NT2/D1 (cell line): ENCODE measurements at places on chromosomes 16 and 17.

- DNase-seq = no peak
Measured at GRCh38 chr16:64083428-64084129, 1038.3 kb downstream of the CDH11 start.

DNA sequence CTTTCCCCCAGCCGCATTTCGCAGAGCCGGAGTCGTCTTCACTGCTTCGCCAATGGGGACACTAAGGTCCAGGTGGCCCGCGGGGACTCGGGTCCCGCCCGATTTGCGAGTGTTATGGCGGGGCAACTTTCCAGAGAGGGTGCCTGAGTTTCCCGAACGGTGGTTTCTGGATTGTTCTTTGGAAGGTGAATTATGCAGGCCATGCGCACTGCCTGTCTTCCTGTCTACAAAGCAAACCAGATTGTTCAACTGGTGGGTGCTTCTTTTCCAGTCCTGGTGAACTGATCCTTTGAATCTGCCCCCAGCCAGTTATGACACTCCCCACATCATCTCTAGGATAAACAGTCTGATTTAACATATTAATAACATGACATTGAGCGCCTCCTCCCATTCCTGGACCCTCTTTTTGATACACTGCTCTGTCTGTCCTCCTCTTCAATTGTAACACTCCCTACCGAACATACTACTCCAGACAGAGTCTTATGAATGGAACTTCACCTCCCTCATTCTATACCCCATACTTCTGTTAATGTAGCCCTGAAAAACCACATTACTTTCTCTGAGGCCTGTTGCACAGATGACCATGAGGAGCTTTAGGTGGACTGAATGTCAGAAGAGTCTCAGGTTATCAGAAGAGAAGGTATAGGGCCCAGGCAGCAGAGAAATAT is 159.0 kb downstream of the RAB11FIP4 start:
- DNase-seq = no peak

- no peak for DNase-seq
Measured at GRCh38 chr17:80264205-80265075, 3.8 kb downstream of the RNF213 start.

- no peak for DNase-seq
Measured at GRCh38 chr17:80397686-80398085, 17.3 kb upstream of the ENDOV start.

DNA sequence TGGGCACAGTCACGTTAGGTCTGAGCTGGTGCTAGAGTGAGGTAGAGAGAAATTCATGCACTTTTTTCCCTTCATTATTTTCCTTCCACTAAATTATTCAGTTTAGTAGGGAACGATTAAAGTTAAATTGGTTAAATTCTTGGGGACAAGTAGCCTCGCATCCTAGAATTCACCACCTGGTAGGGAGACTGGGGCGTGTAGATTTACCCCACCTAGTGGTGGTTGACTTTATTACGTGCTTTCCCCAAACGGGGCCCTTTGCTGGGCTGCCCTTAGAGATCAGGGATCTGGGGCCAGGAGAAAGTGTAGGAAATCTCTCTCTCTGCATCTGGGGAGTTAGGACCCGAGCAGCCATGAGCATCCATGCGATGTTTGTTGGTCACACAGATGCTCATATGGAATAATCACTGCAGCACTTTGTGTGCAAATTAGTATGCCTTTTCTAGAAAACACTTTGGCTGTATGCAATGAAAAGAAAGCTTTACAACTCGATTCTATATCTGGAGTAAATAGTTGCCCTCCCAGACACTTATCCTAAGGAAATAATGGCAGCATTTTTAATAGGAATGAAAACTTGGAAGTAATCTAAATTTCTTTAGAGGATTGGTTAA is 107.0 kb downstream of the PLCG2 start:
- no peak for DNase-seq

DNA sequence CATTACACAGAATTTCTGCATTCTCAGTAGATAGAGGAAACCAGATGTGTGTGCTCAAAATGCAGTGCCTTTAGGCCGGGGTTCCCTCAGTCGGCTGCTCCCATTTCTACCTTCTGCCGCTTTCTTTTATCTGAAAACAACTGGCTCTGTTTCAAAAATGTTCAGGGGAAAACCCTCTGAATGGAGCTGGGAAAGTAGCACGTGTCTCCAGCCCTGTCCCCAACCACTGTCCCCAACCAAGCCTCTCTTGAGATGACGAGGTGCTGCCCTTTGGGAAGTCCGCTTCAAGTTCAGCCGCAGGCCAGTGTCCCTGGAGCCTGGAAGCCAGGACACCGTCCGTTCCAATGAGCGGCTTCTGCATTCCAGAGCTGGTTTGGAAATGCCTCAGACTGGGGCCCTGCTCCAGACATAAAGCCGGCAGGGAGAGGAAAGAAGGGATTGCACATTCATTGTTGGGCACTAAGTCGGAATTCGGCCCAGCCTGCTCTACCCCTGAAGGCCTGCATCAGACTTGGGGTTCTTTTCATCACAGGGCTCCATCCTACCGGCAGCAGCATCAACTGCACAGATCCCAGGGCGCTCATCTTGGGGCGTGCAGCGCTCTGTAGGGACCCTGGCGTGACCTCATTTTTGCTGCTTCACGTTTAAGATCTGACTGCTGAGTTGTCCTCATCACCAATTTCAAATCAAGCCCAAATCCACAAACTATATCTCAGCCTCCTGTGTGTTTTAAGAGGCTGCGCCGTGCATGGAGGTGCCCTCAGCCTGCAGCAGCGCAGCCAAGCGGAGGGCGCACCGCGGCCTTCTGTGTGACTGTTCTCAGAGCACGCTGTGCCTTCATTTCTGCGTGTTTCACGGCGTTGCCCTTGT is 111.3 kb downstream of the BANP start:
- no peak for DNase-seq

DNA sequence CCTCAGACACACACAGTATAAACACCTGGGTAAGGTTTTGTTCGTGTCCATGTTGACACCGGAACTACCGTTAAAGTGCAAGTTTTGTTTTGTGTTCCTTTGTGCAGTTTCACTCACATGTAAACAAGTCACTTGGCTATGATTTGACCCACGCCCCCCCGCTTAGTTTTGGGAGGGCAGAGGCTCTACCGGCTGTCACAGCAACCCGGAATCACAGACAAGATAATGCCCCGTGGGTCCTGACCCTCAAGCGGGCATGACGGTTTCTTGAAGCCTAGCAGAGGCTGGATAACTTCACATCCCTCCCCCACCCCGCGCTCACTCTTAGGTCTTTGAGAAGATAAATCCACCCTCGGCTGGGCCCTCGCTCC is 1.7 kb downstream of the RASD1 start:
- no peak for DNase-seq

DNA sequence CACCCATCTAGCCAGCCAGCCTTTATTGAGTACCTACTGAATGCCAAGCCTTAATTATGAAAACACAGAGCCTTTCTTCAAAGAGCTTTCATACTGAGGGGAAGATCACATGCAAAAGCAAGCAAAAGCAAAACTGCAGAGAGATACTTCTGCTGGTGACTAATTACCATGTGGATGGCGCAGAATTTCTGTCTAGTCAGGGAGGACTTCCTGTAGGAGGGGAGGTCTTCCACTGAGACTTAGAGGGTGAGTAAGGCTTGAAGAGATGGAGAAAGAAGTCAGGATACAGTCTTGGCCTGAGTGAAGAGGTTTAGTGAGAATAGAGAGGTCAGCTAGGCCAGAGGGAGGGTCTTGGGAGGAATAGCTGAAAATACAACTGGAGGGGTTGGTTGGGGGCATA is 53.9 kb upstream of the CCL2 start:
- no peak for DNase-seq

GRCh38 chr16:11232852-11233726 is 22.9 kb downstream of the SOCS1 start:
- no peak for DNase-seq

- DNase-seq = no peak
Measured at GRCh38 chr17:80394629-80395216, 20.2 kb upstream of the ENDOV start.

- no peak for DNase-seq
Measured at GRCh38 chr16:35711435-35711834, 2252.0 kb downstream of the TP53TG3F start.

DNA sequence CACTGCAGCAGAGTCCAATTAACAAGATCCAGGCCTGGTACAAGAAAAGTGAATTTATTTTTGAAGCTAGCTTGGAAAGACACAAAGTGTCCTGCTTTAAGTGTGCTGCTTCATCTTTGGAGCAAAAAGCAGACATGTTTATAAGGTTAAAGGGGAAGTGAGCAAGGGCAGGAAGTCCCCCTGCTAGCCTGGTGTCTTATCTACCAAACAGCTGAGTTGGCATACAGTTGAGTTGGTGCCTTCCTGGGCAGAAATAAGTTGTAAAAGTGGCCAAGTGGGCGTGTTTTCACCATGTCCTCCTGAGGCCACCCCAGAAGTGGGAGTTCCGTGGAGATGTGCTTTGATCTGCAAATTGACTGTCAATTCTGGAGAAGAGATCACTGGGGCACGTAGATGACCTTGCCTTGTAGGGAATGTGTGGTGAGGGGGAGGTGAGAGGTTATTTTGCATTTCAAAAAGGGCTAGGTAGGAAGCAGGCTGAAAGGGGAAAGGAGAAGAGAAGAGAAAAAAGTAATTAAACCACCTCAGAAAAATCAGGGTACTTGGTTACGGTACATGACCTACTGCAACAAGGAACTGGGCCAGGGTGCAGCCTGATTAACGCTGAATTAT is 38.3 kb upstream of the HSBP1 start:
- DNase-seq = peak; percentile 44

DNA sequence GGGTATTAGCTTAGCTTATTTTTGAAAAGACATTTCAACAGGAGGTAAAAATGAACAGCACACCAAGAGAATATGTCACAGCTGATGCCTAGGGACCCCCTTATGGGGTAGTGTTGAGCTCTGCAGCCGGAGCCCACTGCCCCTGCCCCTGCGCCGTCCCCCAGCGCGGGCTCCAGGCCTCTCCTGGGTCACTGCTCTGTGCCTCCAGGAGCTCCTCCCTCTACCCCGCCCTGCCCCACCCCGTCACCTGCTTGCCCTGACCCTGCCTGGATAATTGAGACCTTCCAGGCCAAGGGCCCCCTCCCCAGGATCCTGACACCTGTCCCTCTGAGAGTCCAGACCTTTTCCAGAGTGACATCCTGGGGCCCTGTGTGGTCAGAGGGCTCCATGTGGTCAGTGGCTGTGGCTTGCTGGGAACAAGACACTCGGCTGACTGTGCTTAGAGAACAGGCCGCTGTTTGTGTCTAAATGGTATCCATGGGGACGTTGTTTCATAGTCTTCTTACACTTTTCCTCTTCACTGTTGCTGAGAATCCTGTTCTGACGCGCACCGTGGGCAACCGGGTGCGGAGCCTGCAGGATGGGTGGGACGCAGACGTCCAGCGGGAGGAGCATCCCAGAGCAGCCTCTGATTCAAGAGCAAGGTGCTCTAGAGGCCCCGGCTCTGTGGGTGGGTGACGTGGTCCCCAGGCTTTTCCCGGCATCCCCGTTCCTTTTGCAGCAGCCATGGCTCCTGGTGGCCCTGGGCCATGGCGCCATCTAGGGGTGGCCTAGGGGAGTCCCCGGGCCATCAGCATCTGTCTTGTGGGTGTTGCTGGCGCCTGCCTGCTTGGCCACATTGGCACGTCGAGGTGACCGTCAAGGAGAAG is 20.0 kb upstream of the WFIKKN1 start:
- DNase-seq = no peak

DNA sequence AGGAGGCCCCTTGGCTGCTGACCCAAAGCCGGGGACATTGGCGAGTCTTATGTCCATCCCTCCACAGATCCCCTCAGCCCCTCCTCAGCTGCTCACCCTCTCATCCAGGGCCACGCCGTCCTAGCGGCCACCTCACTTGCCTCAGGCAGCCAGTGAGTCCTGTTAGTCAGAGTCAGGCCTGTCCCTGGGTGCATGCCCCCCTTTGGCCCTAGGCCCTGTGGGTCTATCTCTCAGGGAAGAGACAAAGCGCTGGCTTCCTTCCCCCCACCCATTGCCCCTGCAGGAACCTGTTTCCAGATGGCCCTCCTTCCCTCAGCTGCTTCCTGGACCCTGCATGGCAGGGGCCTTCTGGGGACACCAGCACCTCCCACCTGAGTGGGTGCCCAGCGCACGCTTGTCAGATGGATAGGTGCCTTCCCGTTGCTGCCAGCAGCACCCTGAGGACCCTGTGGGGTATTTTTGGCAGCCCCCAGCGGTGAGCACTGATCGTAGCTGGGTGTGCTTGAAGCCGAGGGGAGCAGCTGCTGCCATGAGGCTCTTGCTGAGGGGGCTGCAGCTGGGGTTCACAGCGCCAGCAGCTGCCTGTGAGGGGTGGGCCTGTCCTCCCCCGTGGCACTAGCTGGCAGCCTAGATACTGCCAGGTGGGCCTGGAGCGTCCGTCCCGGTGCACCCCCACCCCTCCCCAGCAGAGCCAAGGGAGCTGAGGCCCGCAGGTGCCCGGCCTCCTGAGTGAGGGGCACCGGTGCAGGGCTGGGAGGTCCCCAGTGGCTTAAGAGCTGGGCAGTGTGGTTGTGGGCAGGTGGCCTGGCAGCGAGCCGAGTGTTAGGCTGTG is 8.4 kb downstream of the DBNDD1 start:
- DNase-seq = no peak

DNA sequence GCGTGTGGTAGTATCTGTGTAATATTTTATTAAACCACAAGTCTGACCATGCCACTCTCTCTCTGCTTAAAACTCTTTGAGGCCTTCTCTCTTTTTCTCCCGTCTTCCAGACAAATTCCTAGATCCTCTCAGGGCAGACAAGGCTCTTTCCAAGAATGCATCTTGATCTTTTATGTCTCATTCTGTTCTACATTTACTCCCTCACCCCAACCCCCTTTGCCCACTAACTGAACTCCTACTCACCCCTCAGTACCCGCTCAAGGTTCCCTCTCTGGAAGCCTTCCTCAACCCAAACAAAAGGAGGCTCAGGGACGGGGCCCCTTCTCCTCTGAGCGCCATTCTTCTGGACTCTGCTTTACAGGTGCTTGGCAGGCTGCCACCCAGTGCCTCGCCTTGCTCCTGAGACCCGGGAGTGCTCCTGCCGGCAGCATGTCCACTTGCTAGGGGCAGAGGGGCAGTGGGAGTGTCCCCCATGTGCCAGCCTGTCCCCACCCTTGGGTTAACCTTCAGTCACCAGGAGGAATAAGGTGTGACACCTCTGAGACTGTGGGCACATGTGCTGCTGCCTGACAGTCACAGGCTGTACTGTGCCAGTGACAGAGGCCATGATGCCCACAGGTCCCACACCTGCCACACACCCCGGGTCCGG is 9.2 kb downstream of the SLC13A2 start:
- DNase-seq = no peak

GRCh38 chr17:1126801-1127550 is 52.8 kb downstream of the ABR start:
- no peak for DNase-seq

DNA sequence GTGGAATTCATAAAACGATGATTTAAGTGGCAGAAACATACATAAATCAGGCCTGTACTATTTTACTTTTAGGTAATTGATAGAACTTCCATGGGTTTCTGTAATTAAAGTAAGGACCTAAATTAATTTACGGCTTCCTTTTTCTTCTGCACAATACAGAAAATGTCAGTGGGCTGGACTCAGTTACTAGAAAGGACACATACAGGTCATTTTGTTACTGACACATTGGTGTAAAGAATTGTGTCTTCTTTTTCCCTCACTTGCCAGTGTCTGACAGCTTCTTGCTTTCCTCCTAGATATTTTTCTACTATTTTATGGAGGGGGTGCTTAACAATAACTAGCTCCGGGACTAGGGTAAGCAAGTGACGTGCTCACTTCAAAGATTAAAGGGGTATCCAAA is 304.8 kb downstream of the RBFOX1 start:
- no peak for DNase-seq

- DNase-seq = no peak
Measured at GRCh38 chr16:6192984-6193383, 1095.4 kb upstream of the EEF2KMT start.

GRCh38 chr17:45170931-45171337 is 9.3 kb downstream of the HEXIM2 start:
- no peak for DNase-seq

GRCh38 chr17:79808763-79809529 is 12.1 kb upstream of the CBX8 start:
- no peak for DNase-seq
